ENCODE measurements at places on chromosomes 7 and 10. TPM values are rescaled to one million over a fixed set of nuclear protein-coding genes. Genes with fewer than 3 reads are reported as not detected.
A peak's percentile ranks its signal among the peaks of the same experiment; 100 is the strongest.

DNA sequence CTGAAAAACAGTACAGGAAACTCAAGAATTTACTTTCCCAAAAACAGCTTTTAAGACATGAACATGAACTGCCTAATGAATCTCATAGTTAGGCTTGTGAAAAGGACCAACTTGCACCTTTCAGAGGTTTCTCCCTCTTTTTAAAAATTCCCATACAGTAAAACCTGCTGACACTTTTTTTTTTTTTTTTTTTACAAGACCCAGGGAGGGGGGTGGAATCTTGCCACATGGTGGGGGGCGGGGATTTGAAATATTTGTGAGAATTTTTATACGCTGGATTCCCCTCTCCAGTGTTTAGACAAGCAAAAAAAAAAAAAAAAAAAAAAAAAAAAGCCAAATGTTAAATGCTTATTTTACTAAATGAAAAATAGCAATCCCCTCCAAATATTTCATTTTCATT, 57.4 kb downstream of the HIBADH start:
- no peaks in the 10 kb centered on the region for H3K27me3 ChIP-seq
- H3K4me3 ChIP-seq = no peak overlapping the region
- H3K27ac ChIP-seq = no peak overlapping the region
- H3K36me3 ChIP-seq = no peaks in the 10 kb centered on the region

DNA sequence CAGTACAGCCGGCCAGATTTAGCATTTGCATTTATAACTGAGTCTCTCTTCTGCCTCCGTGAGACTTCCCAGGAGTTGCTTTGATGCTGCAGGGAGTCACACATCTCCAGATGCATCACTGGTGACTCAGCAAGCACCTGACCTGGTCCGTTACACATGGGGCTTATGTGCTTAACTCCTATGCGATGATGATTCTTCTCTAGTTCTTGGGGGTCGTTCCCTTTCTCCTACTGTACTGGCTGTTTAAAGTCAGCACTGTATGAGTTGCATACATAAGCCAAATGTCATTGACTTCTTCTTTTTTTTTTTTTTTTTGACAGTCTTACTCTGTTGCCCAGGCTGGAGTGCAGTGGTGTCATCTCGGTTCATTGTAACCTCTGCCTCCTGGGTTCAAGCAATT, 13.0 kb upstream of the AKR1E2 start:
- DNase-seq = peak; percentile 96
- H3K27me3 ChIP-seq = no peaks in the 10 kb centered on the region
- H3K4me1 ChIP-seq = peaks cover 5% of the 10 kb centered on the region
- H3K27ac ChIP-seq = no peak overlapping the region

DNA sequence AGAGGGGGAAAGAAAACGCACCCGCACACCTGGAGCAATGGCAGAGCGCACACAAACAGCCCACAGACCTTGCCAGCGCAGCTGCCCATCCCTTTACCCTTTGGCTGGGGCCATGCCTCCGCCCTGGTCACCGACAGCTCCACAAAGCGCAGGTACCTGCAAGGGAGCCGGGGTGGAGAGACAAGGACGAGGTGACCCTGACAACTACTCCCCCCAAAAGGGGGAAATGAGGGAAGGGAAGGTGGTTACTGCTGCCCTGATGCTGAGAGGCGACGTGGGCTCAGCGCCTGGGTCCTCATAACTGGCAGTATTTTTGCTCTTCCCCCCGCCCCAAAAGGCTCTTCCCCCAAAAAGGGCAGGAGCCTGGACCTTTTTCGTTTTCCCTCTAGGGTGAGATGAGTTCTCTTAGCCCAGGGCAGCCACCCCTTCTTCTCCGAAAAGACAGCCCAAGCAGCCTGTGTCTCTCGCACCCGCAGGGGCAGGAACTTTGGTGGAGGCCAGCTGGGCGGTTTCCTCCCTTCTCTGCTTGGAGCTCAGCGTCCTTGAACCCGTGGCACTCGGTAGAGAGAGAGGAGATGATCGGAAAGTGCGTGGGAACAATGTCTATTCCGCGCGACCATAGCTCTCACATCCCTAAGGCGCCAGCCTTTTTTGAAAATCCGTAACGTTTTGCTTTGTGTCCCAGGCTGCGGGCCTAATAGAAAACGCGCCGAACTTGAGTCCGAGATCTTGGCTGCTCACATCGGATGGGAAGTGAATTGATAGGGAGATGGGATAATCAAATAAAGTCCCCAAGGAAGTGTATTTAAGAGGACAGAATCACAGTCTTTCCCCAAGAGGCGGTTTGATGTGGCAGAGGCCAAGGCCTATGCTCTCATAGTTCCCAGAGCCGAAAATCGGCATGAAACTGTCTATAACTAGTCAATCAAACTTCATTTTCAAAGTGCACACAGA, 1.0 kb downstream of the NKX2-3 start:
- H3K27ac ChIP-seq = no peak overlapping the region
- DNase-seq = no peak
- peaks cover 4% of the 10 kb centered on the region for H3K4me1 ChIP-seq
- peaks cover 98% of the 10 kb centered on the region for H3K27me3 ChIP-seq
- H3K36me3 ChIP-seq = no peaks in the 10 kb centered on the region

DNA sequence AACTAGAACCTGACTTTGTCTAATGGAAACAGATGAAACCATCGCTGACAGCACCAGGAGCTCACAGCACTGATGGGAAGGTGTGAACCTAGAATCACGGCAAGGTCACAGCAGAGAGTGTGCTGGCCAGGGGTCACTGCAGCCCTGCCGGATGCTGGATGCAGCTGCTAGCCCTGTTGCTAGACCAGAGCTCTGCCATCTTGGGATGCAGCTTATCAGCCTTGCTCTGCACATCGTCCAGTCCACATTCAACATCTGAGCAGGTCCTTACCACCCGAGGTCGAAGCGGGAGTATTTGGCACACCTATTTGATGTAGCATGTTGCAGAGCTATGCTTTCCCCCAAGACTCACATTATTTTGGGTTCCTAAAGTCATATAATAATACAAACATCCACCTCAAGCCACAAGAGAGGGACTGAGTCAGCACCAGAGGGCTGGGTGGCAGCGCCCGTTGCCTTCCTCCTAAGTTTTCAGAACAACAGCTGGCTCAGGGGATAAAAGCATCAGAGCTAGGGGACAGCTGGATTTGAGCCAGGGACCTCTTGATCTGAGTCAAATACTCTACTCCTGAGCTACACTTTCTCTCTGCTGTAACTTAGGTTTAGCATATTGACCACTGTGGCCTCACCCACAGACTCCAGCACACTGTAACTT, 135.3 kb downstream of the ZNF467 start:
- no peak overlapping the region for H3K27ac ChIP-seq
- peaks cover 24% of the 10 kb centered on the region for H3K27me3 ChIP-seq
- no peak for DNase-seq
- H3K4me3 ChIP-seq = no peak overlapping the region

- H3K27ac ChIP-seq = no peak overlapping the region
- H3K27me3 ChIP-seq = no peaks in the 10 kb centered on the region
- H3K4me3 ChIP-seq = no peak overlapping the region
- no peaks in the 10 kb centered on the region for H3K36me3 ChIP-seq
- H3K4me1 ChIP-seq = peaks cover 5% of the 10 kb centered on the region
Observed at GRCh38 chr10:34596351-34596750, 218.7 kb downstream of the PARD3 start.

Gene MBL2
- total RNA-seq = not detected

- H3K4me3 ChIP-seq = no peak overlapping the region
- no peak for DNase-seq
- no peaks in the 10 kb centered on the region for H3K27me3 ChIP-seq
- no peaks in the 10 kb centered on the region for H3K36me3 ChIP-seq
- no peaks in the 10 kb centered on the region for H3K4me1 ChIP-seq
Observed at GRCh38 chr7:14988941-14989340, 86.4 kb upstream of the DGKB start.

- no peaks in the 10 kb centered on the region for H3K36me3 ChIP-seq
- H3K4me1 ChIP-seq = no peaks in the 10 kb centered on the region
- no peak for DNase-seq
- H3K27me3 ChIP-seq = no peaks in the 10 kb centered on the region
Observed at GRCh38 chr7:10181996-10182395, 791.7 kb upstream of the PHF14 start.

Gene NRF1
- 12.2 TPM for total RNA-seq

DNA sequence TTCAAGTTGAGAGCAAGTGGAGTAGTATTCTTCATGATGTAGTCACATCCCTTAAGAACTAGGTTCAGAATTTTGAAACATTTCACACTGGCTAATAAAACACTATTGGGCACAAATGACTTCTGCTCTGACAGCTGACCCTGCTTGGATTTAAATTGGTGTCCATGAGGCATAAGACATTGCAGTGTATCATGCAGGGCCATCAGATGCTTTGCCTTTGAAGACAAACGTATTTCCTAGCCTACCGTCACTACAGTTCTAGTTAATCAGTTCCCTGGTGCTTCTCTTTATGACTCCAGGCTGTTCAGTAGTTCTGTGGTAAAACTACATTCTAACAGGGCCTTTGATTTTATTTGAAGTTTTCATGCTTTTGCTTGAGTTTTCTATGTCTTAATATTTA, 168.5 kb upstream of the ZNF804B start:
- H3K27ac ChIP-seq = no peak overlapping the region
- DNase-seq = no peak
- H3K4me3 ChIP-seq = no peak overlapping the region
- H3K36me3 ChIP-seq = no peaks in the 10 kb centered on the region
- H3K4me1 ChIP-seq = no peaks in the 10 kb centered on the region

GRCh38 chr7:127619681-127620405, 1.9 kb upstream of the PAX4 start:
- H3K36me3 ChIP-seq = no peaks in the 10 kb centered on the region
- H3K4me1 ChIP-seq = 0 out of 2 replicates have a peak, but pooled peaks cover 2% of the 10 kb centered on the region
- H3K27ac ChIP-seq = no peak overlapping the region
- peaks cover 71% of the 10 kb centered on the region for H3K27me3 ChIP-seq

Gene OLAH
- under 0.01 TPM for total RNA-seq

- H3K27ac ChIP-seq = no peak overlapping the region
- DNase-seq = no peak
- no peaks in the 10 kb centered on the region for H3K27me3 ChIP-seq
- H3K4me1 ChIP-seq = no peaks in the 10 kb centered on the region
- no peak overlapping the region for H3K4me3 ChIP-seq
Observed at GRCh38 chr10:4545062-4545461, 280.9 kb upstream of the AKR1E2 start.

GRCh38 chr7:23106057-23106822, 655 bp downstream of the KLHL7 start:
- peak; percentile 45 for DNase-seq
- peak overlapping the region; percentile 79 for H3K4me3 ChIP-seq
- H3K36me3 ChIP-seq = no peaks in the 10 kb centered on the region
- no peaks in the 10 kb centered on the region for H3K4me1 ChIP-seq
- peak overlapping the region; percentile 73 for H3K27ac ChIP-seq

GRCh38 chr10:6973899-6974298, 393.8 kb upstream of the PRKCQ start:
- H3K4me3 ChIP-seq = no peak overlapping the region
- no peak overlapping the region for H3K27ac ChIP-seq
- no peak for DNase-seq
- H3K27me3 ChIP-seq = no peaks in the 10 kb centered on the region
- no peaks in the 10 kb centered on the region for H3K36me3 ChIP-seq
- no peaks in the 10 kb centered on the region for H3K4me1 ChIP-seq

Gene SPRN
- total RNA-seq = 0.36 TPM

DNA sequence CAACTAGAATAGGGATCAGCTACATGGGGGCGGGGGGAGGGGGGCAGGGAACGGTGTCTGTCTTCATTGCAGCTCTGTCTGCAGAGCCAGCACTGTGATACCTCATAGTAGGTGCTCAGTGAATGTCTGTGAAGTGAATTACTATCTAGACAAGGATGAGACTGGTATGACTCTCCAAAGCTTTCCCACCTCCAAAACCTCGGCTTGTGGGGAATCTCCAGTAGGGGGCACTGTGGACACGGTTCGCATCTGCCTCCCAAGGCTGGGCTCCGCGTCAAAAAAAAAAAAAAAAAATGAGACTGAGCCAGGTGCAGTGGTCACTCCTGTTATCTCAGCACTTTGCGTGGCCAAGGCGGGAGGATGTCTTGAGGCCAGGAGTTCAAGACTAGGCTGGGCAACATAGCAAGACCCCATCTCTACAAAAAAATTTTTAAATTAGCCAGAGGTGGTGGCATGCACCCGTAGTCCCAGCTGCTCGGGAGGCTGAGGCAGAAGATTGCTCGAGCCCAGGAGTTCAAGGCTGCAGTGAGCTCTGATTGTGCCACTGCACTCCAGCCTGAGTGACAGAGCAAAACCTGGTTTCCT, 9.6 kb downstream of the TRIM56 start:
- peak; percentile 67 for DNase-seq
- H3K27me3 ChIP-seq = no peaks in the 10 kb centered on the region
- H3K27ac ChIP-seq = peak overlapping the region; percentile 77
- peaks cover 6% of the 10 kb centered on the region for H3K36me3 ChIP-seq
- no peak overlapping the region for H3K4me3 ChIP-seq

DNA sequence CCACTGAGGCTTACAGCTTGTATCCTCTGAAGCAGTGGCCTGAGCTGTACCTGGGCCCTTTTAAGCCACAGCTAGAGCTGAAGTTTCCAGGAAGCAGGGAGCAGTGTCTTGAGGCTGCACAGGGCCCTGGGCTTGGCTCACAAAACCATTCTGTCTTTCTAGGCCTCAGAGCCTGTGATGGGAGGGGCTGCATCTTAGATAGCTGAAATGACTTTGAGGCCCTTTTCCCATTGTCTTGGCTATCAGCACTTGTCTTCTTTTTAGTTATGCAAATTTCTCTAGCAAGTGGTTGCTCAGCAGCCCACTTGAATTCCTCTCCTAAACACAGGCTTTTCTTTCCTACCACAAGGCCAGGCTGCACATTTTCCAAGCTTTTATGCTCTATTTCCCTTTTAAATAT, 864.2 kb downstream of the REEP3 start:
- no peak for DNase-seq
- H3K27me3 ChIP-seq = no peaks in the 10 kb centered on the region
- H3K4me3 ChIP-seq = no peak overlapping the region

Gene MLLT10
- total RNA-seq = 29.0 TPM

Gene SPDYE3
- total RNA-seq = not detected

GRCh38 chr7:73569042-73569608, 9.3 kb downstream of the TBL2 start:
- no peak overlapping the region for H3K27ac ChIP-seq
- H3K4me1 ChIP-seq = 0 out of 2 replicates have a peak, but pooled peaks cover 2% of the 10 kb centered on the region
- no peak for DNase-seq
- no peaks in the 10 kb centered on the region for H3K27me3 ChIP-seq
